Fibroblast of lung (primary cell): ENCODE measurements at places on chromosomes 1 and 21. TPM values are rescaled to one million over a fixed set of nuclear protein-coding genes. Genes with fewer than 3 reads are reported as not detected.

- DNase-seq = peak; percentile 80
These were observed 714.7 kb downstream of the NCAM2 start for GRCh38 chr21:21712748-21713520.

GRCh38 chr1:96416701-96417444 is 304.7 kb upstream of the PTBP2 start:
- DNase-seq = peak; percentile 40

- no peak for DNase-seq
These were observed 116.3 kb downstream of the SLC30A10 start for GRCh38 chr1:219812086-219812485.

Gene LRRC7
- not detected in 2 replicates for total RNA-seq

GRCh38 chr1:29469457-29469856 is 233.1 kb downstream of the PTPRU start:
- no peak for DNase-seq

Gene TCHH
- total RNA-seq = under 0.01 TPM in 1 of 2 replicates, not detected in the other

DNA sequence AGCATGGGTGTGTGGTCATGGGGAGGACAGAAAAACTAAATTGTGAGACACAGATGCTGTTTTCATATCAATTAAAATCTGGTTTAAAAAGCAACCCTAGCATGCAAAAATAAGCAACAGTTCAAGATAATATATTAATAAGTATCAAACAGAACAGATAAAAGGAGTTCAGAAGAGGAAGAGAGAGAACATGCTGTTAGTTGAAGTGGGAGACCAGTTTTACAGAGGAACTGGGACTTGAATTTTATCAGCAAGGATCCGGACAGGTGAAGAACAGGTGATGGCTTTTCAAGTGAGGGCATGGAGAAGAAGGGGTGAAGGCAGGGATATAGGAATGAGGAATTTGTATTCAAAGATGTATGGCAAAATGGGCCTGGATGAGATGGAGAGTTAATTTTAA is 75.9 kb downstream of the PRRX1 start:
- no peak for DNase-seq

Gene NPHS2
- not detected in 2 replicates for total RNA-seq

- DNase-seq = no peak
These were observed 20.2 kb downstream of the IPP start for GRCh38 chr1:45730075-45730779.

Gene RHBG
- total RNA-seq = not detected in 2 replicates

- DNase-seq = no peak
These were observed 7.1 kb upstream of the CFAP141 start for GRCh38 chr1:154213274-154213673.

- no peak for DNase-seq
These were observed 24.2 kb upstream of the SNX7 start for GRCh38 chr1:98637316-98637715.

Gene SUSD4
- total RNA-seq = under 0.01 TPM in 1 of 2 replicates, not detected in the other

DNA sequence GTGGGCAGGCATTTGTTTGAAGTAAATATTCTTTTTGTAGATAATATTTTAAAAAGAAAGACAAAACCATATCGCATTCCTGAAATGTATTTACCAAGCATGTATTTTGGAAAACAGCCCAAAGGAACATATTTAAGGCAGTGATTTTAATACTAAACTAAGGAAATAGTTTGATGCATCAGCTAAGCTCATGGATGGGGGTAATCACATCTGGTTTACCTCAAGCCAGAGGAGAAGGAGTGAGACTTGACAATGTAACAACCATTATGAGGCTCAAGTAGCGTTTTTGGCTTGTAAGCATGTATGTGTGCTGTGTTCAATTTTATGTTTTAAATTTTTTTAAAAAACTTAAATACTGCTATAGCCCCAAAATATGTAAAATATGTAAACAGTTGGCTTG is 390.5 kb downstream of the DISC1 start:
- DNase-seq = no peak

Gene NCMAP
- total RNA-seq = not detected in 2 replicates

GRCh38 chr1:15937706-15938168 is 38.2 kb downstream of the ZBTB17 start:
- DNase-seq = no peak

GRCh38 chr1:11054666-11055065 is 5.2 kb downstream of the SRM start:
- DNase-seq = no peak

Gene S100A14
- 0.26 and 0.33 TPM in 2 replicates for total RNA-seq

DNA sequence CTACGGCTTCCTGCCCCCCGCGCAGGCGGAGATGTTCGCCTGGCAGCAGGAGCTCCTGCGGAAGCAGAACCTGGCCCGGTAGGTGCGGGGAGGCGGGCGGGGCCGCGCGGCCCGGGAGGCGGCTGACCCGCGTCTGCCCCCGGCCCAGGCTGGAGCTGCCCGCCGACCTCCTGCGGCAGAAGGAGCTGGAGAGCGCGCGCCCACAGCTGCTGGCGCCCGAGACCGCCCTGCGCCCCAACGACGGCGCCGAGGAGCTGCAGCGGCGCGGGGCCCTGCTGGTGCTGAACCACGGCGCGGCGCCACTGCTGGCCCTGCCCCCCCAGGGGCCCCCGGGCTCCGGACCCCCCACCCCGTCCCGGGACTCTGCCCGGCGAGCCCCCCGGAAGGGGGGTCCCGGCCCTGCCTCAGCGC is 16.6 kb downstream of the NOC2L start:
- no peak for DNase-seq

DNA sequence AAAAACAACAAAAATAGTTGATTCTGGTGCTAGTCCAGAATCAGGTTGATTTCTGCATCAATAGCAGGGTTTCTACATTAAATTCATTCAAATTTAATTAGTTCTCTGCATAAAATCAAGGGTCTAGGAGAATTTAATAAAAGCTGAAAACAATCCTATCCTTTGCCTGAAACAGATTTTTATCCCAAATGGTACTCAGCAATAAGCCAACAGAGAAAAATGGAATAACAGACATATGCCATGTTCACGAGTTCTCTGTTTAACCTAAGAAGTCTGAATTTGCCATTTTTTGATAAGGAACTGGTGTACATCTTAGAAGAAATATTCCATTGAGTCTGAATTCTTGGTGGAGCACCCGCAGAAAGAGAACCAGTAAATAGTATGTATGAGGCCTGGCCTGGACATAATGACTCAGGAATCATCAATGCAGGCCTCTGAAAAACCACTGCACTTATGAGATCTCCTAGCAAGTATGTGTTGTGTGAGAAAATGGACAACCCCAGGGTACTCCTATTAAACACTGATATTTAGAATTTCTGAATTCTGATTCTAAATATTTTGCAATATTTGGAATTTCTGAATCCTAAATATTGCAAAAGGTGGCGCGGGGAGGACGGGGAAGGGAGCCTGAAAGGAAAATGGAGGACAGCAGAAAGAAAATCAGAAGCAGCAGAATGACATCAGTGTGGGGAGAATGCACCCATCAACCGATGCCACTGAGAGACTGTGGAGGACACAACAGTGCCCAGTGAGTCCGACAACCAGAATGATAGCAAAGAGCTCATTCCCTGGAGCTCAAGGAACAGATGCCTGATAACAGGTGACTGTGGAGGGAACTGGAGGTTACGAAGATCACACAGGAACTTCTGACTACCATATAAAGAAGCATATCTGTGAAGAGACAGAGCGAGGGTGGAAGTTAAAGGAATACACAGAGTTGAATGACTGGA is 97.6 kb downstream of the APP start:
- peak; percentile 54 for DNase-seq

DNA sequence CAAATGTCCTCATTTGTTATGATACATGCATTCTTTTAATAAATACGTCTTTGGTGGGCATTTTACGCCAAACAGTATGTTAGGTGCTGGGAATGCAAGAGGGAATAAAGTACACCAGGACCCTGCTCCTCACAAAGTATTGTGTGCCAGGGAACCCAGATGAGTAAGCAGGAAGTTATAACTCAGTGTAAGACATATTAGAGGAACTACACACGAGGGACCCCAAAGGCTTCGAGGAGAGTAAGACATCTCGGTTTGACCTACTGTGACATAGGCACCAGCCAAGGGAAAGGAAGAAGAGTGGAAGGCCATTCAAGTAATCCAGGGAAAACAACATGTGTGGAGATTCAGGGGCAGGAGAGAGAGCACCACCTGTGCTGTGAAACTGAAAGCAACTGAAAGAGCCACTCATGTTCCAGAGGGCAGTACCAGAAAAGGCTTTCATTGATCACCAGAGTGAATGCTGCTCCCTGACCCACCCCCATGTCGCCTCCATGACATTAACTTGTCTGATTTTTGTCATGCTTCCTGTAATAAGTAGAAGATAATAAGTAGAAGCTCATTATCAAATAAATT is 542.5 kb upstream of the PKN2 start:
- no peak for DNase-seq

DNA sequence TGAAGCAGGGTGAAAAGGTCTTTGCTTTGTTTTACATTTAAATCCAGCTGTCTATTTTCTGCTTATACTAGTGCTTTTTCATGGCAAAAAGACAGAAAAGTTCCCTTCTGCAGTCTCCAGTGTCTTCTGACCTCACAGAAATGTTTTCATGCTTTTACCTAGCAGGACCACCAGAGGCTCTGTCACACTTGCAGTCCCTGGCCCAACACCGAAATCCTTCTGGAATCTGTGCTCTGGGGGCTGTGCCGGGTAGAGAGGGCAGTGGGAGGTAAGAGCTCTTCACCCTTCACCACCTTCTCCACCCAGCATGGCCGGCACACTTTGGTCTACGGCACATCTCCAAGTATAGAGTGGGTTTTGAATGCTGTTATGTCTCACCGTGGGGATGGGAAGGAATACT is 20.8 kb downstream of the GNAT2 start:
- DNase-seq = no peak

DNA sequence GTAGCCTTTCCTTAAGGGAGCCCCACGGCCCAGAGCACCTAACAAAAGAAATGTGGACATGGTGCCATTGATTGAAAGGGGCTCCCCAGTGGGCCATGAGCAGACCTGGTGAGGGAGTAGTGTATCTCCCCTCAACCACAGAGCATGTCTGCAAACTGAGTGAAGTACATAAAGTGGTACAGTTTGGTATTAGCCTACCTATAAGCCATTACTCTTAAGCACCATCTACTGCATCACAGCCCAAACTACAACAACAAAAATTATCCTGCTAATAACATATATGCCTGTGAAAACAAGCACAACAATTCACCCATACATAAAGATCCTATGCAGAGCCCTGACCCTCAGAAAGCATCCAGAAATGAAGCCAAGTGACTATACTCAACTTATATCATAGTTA is 407.8 kb downstream of the PTPRC start:
- peak; percentile 13 for DNase-seq

Gene UBL4B
- under 0.01 TPM in 1 of 2 replicates, not detected in the other for total RNA-seq

Gene FAM167B
- total RNA-seq = 2.1 and 3.1 TPM in 2 replicates

Gene LMOD1
- total RNA-seq = 20.5 and 36.3 TPM in 2 replicates

DNA sequence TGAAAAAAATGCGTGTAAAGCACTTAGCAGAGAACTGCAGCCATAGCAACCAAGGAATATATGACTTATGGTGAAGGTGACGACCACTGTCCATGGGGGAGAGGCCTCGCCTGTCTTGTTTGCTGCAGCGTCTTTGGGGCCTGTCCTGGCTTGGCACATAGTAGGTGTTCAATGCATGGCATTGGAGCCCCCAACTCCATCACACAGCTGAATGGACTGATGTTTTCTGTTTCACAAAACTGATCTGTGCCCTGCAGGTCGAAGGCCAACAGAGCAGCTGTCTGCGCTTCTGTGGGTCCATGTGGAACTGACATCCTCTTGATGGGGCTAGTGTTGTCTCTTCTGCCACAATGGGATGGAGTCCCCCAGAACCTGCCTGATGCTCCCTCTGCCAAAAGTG is 296.0 kb downstream of the PTPRU start:
- no peak for DNase-seq

DNA sequence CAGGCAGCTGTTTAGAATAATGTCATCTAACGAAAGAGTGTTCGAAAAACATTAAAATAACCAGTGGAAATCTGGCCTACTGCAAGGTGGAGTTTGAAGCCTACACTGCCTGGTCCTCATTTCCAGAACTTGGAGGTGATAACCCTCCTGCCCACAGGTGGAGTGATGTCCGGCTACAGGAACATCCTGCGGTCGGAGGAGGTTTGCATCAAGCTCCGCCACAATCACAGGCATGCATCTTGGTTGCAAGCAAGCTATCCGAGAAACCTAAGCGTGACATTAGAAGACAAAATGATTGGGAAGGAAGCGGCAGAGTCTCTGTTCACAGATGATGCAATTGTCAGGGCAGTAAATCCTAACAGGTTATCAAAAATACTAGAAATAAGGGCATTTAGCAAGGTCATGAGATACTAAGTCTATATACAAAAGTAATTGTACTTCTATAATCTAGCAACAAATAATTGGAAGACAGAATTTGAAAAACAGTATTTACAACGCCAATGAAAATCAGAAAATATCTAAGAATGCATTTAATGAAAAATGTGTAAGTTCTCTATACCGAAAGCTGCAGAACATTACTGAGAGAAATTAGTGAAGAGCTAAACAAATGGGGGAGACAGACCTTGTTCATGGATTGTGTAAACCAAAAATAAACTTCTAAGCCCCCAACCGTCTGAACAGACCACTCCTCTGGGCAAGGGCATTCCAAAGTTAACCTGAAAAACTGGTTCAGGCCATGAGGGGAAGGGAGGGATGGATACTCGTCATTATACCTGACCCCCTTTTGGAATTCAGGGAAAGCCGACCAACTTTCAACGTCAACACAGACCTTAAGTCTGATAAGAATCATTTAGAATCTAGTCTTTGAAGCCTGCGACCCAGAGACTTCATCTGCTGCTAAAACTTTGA is 4.7 kb upstream of the SLC19A1 start:
- DNase-seq = no peak

Gene GIPC2
- total RNA-seq = 0.50 and 0.77 TPM in 2 replicates

- DNase-seq = no peak
These were observed 22.0 kb downstream of the TSPAN2 start for GRCh38 chr1:115067161-115067859.

DNA sequence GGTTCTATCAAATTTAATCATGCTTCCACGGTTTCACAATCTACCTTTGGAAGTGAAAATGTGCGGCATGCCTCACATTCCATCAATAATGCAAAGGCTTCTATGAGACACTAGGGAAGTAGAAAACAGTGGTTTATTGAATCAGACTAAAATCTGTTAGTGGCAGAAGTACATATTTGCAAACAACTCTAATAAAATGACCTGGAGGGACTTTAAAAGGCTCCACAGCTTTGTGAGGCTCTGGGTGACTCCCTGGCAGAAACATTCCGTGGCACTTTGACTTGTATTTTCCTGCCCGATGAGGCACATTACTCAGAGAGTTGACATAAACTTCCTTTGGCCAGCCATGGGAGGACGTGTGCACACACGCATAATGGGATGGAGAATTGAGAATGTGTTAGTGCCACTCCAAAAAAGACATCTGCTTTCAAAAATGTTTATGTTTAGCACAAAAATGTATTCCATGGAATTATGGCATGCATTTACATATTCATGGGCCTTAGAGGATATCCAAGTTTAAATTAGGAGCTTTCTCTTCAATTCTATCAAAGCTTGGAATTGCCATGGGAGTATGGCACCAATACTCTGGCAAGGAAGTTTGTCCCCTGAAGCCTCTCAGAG is 60.0 kb upstream of the SSX2IP start:
- DNase-seq = no peak
